ENCODE measurements at places on chromosomes 13 and 19.

DNA sequence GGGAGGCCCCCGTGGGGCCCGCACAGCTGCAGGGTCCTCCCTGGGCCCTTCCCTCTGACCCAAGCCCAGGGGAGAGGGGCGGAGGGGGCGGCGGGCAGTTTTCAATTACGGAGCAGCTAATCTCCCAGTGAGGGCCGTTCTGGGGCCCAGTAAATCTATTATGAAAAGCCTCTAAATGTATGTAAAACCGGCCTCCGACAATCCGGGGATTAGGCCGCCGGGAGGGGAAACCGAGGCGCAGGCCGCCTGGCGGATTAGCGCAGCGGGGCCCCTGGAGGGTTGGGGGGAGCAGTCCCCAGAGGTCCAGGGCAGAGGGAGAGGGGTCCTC, 25.1 kb downstream of the EFNA2 start:
- no peak for DNase-seq

DNA sequence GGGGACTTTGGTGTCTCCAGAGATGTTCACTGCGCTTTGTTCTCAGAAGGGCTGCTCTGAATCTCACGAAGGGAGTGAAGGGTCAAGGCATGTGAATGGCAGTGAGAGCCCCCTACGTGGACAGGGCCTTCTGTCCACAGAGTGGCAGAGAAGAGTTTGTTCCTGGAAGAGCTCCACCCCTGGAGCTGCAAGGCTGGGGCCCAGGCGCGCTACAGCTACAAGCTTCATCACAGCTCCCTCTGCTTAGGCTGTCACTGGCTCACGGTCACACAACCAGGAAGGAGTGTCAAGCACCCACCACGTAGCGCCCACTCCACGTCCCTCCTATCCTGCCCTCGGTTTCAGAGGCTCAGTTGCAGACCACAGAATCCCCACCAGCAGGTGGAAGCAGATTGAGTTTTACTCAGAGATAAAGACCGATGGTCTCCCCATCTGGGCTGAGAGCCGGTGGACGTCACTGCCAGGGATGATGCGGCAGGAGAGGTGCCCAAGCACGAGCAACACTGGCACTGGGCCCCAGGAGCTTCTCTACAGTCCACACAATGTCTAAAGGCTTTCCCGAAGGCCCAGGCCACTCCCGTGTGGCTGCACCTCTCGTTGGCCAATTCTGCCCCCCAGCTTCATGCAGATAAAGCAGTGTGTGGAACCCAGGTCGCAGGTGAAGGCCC, 23.0 kb upstream of the TFDP1 start:
- no peak for DNase-seq

GRCh38 chr13:64130171-64130570, 2714.5 kb upstream of the PCDH20 start:
- DNase-seq = no peak

DNA sequence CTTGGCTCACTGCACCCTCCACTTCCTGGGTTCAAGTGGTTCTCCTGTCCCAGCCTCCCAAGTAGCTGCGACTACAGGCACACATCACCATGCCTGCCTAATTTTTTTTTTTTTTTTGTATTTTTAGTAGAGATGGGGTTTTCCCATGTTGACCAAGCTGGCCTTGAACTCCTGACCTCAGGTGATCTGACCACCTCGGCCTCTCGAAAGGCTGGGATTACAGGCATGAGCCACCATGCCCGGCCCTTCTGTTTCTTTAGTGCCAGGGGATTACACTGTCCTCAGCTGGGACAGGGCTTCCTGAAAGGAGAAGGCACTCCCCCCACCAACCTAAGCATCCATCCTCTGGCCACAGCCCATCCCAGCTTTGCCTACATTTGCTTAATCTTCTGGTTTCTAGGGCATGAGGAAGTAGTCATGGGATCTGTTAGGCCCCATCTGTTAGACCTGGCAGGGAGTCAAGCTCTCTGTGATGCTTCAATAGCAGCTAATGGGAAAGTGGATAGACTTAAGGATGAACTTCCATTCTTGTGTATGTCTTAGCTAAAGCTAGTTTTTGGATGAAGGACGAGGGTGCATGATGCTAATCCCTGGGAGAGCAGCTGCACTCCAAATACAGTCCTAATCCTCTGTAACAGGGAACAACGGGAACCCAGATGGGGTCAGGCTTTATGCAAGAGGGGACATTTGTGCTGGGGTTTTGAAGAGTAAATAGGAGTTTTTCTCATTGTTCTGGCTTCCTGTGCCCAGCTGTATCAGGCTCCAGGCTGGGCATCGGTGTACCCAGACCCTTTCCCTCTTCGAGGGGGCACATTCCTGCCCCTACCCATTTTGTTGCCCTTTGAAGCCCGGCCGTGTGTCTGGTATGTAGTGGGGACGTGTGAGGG, 2.6 kb downstream of the VAV1 start:
- no peak for DNase-seq

DNA sequence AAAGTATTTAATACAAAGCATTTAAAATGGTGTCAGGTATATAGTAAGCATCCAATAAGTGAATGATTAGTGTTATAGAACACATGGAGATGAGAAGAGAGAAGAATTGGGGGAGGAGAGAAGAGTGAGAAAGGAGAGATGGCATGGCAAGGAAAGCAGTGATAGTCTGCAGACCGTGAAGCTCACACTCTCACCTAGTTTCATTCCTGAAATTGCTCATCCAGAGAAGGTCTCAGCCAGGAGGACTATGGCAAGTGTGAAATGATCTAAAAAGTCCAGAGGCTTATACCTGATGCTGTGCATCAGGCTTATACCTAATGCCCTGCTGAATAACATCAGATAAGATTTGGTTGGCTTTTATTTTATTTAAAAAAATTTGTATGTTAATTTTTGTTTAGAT, 351.6 kb upstream of the KLF12 start:
- DNase-seq = no peak

DNA sequence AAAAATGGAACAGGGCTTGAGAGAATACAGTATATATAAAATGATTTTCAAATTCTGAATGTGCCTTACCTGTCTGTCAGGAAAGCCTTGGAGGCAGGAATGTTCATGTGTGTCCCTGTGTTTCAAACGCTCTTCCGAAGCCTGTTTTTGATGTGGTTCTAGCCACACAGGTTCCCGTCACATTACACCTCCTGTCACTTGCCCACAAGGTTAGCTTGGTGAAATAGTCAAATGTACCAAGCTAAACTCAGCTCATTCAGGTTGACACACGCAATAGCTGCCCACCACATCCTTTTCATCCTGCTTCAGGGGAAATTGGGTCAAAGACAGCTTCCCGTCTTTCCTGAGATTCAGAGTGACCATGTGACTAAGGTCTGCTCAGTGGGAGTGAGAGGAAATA, 574.0 kb downstream of the EFNB2 start:
- no peak for DNase-seq

GRCh38 chr13:109836629-109837607, 50.5 kb upstream of the IRS2 start:
- DNase-seq = no peak

GRCh38 chr19:13060964-13061927, 41.4 kb downstream of the LYL1 start:
- peak; percentile 91 for DNase-seq

DNA sequence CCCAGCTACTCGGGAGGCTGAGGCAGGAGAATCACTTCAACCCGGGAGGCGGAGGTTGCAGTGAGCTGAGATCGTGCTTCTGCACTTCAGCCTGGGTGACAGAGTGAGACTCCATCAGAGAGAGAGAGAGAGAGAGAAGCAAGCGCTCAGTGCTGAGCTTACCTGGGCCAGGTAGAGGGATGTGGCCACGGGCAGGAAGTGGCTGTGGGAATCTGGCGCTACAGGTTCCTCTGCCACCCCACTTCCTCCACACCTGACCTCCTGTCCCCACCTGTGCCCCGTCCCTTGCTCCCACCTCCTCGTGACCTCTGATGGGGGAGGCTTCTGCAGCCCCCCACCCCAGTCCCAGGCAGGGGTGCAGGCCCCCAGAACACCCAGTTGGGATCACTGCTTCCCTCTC, 1.0 kb upstream of the NCCRP1 start:
- DNase-seq = no peak

DNA sequence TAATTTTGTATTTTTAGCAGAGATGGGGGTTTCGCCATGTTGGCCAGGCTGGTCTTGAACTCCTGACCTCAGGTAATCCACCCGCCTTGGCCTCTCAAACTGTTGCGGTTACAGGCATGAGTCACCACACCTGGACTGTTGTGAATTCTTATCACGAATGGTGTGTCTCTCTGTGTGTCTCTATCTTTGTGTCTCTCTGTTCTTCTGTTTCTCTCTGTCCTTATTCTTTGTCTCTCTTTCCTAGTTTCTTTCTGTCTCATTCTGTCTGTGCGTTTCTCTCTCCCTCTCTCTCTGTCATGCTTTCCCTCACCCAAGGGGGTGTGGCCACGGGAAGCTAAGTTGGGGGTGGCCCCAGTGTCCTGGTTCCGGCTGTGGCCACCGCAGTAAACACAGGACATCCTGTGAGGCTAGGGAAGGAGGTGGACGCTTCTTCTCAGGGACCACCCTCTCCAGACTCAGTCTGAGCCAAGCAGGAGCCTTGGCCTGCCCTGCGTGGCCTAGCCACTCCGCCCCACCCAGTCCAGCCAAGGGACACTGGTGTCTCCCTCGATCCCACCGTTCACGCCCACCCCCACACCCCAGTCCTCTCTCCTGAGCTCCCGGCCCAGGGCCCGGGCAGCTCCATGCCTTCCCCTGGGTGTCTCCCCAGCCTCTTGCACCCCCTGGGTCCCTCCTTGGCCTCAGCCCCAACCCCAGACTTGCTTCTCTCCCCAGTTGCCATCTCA, 3.9 kb upstream of the PRX start:
- DNase-seq = no peak

- DNase-seq = no peak
Measured at GRCh38 chr19:28794301-28794700, 418.6 kb downstream of the UQCRFS1 start.

GRCh38 chr13:102872531-102872930, 26.7 kb downstream of the ERCC5 start:
- no peak for DNase-seq

- no peak for DNase-seq
Measured at GRCh38 chr13:66353664-66354063, 876.5 kb downstream of the PCDH9 start.

GRCh38 chr19:43306097-43306496, 36.8 kb upstream of the PSG9 start:
- no peak for DNase-seq

- no peak for DNase-seq
Measured at GRCh38 chr13:73451221-73452029, 392.6 kb downstream of the KLF5 start.

DNA sequence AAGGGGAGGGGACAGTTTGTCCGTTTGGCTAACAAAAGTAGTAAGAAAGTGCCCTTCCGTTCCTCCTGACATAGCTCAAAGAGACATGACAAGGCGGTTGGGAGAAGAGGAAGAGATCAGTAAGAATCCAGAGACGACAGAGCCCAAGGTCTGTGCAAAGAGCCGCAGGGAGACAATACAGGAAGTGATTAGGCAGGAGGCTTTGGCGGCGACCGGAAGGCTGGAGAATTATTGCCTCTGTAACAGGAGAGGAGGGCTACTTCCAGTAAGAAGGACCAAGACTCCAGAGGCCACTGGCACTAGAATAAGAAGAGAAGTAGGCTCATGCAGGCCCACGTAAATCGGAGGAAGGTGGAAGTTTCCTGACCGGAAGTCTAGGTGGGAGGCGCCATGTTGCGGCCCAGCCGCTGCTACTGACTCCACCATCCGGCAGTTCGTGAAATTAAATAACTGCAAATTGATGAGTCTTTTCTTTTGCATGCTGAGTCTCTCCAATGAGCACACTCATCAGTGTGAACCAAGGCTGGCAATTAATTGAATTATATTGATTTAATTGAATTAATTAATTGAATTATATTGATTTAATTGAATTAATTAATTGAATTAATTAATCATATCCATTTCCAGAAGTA, 9.9 kb downstream of the RFX2 start:
- peak; percentile 58 for DNase-seq

DNA sequence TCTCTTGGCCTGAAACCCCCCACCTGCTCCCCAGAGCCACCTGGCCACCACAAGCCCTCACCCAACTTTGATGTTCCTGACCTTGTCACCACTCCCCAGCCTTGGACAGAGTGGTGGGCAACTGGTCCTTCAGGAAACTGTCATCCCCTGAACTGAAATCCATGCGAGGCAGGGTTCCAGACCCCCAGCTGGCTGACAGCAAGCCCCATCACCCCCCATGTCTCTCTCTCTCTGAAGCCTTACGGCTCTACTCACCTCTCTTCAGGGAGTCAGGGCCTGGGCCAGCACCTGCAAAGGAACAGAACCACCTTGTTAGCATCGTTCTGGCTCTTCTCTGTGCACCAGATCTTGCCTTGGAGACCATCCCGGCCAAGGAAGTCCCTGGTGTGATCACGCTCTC, 2.6 kb downstream of the LRFN1 start:
- DNase-seq = no peak

DNA sequence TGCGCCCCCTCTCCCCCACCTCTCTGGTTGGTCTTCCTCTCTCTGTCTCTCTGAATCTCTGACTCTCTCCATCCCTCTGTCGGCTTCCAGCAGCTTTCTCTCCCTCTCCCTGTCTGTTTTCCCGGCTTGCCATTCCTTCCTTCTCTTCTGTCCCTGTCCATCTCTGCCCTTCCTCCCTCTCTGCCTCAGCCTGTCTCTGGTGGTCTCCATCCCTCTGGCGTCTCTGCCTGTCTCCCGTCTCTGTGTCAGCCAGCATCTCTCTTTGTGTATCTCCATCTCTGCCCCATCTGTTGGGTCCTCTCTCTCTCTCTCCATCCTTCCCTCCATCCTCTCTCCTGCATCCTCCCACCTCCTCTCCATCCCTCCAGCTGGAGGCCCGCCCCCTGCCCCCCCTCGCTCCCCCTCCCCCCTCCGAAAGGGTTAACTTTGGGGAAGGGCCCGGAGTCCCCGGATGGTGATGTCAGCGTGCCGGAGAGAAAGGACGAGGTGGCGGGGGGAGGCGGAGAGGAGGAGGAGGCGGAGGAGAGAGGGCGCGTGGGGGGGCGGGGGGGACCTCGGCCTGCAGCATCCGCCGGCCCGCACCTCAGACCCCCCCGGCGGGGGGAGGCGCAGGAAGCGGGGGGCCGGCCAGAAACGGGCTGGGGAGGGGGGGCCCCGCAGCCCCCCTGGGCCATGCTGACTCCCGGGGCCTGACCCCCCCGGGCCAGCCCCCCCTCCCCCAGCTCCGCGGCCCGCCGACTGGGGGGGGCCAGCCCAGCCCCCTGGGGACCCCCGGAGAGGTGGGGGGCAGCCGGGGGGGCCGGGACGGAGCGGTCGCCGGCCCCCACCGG, at the start of gene BRSK1:
Gene BRSK1, plus strand, starts transcription at position 450 of the 830 bp plus-strand sequence. CDS start 446 bp downstream, outside the sequence.
- DNase-seq = no peak

GRCh38 chr19:58513213-58513693, 1.5 kb upstream of the SLC27A5 start:
- no peak for DNase-seq

DNA sequence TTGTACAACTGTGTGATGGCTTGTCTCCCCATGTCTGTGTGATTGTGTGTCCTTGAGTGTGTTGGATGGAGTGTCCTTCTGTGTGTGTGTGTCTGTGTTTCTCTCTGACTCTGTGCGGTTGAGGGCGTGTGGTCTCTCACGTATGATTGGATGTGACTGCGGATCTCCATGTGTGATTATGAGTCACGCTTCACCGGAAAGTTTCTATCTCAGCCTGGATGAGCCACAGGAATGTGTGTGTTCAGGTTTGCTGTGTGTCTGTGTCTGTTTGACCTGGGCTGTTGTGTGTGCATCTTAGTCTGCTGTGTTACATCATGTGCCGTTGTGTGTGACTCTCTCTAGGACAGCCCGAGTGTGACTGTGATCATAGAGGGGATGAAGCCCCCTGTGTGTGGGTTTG, 15.5 kb upstream of the ZNF835 start:
- DNase-seq = no peak

Data from hematopoietic multipotent progenitor cell treated with erythropoietin and hydrocortisone succinate and interleukin-3 and kit ligand, for 15 days (in vitro differentiated cells).